ENCODE measurements at places on chromosomes 5 and 9. TPM values are rescaled to one million over a fixed set of nuclear protein-coding genes. Genes with fewer than 3 reads are reported as not detected.

GRCh38 chr9:89154218-89154617, 24.4 kb downstream of the SHC3 start:
- H3K4me1 ChIP-seq: no peaks in the 10 kb centered on the region
- no peaks in the 10 kb centered on the region for H3K36me3 ChIP-seq
- no peaks in the 10 kb centered on the region for H3K27me3 ChIP-seq
- H3K4me3 ChIP-seq: no peak overlapping the region
- no peak for DNase-seq

DNA sequence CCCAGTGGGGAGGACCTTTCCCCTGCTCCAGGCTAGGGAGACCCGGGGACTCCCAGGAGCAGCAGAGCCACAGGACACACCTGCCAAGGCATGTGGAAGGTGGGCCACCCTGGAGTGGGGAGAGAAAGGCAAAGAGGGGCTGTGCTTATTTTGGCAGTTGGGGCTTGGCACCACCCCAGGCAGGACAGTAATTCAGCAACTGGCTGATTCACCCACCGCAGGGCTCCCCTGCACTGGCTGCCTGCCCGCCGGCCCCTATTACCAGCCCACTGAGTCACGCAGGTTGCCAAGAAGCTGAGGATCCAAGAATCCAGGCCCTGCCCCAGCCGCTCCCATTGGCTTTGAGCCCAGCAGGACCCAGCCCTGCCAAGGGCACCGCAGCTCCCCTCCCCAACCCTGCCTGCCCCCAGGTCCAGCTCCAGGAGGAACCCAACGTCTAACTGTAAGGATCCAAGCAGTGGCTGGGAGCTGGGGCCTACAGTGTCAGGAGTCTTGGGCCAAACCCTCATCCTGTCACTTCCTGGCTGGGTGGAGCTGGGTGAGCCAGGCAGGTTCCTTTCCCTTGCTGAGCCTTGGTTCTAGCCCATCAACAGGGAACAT, 14.2 kb upstream of the RALGDS start:
- H3K27ac ChIP-seq: peak overlapping the region; percentile 54
- no peak overlapping the region for H3K4me3 ChIP-seq
- H3K36me3 ChIP-seq: no peaks in the 10 kb centered on the region
- peaks cover 17% of the 10 kb centered on the region for H3K4me1 ChIP-seq

GRCh38 chr9:12859704-12860251, 85.0 kb downstream of the LURAP1L start:
- DNase-seq: no peak
- no peaks in the 10 kb centered on the region for H3K36me3 ChIP-seq
- peaks cover 7% of the 10 kb centered on the region for H3K4me1 ChIP-seq
- no peaks in the 10 kb centered on the region for H3K27me3 ChIP-seq
- H3K27ac ChIP-seq: no peak overlapping the region

GRCh38 chr5:61084658-61085057, 77.6 kb downstream of the SMIM15 start:
- H3K4me1 ChIP-seq: no peaks in the 10 kb centered on the region
- no peaks in the 10 kb centered on the region for H3K36me3 ChIP-seq
- H3K4me3 ChIP-seq: no peak overlapping the region
- H3K27ac ChIP-seq: no peak overlapping the region
- H3K27me3 ChIP-seq: no peaks in the 10 kb centered on the region
- no peak for DNase-seq

Gene SLC1A1
- 0.57 TPM for total RNA-seq

DNA sequence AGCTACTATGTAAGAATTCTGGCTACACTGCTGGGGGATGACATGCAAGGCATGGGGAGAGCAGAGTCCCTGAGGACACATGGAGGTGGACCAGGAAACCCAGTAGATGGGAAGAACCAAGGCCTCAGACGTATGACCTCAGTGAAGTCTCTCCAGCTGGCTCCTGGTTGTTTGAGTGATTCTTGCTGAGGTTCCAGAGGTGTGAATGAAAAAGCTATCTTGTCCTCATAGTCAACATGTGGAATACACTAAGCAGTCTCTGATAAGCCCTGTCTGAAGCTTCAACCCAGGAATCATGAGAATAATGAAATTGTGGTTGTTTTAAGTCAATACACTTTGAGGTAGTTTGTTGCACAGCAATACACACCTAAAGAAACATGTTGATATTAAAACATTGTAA, 78.0 kb downstream of the GABRA6 start:
- H3K4me3 ChIP-seq: no peak overlapping the region
- no peaks in the 10 kb centered on the region for H3K27me3 ChIP-seq
- H3K36me3 ChIP-seq: no peaks in the 10 kb centered on the region
- H3K4me1 ChIP-seq: no peaks in the 10 kb centered on the region
- DNase-seq: no peak

- H3K36me3 ChIP-seq: no peaks in the 10 kb centered on the region
- no peak for DNase-seq
- H3K4me3 ChIP-seq: no peak overlapping the region
- H3K27me3 ChIP-seq: no peaks in the 10 kb centered on the region
These were observed 18.7 kb downstream of the GIN1 start for GRCh38 chr5:103101079-103101750.

DNA sequence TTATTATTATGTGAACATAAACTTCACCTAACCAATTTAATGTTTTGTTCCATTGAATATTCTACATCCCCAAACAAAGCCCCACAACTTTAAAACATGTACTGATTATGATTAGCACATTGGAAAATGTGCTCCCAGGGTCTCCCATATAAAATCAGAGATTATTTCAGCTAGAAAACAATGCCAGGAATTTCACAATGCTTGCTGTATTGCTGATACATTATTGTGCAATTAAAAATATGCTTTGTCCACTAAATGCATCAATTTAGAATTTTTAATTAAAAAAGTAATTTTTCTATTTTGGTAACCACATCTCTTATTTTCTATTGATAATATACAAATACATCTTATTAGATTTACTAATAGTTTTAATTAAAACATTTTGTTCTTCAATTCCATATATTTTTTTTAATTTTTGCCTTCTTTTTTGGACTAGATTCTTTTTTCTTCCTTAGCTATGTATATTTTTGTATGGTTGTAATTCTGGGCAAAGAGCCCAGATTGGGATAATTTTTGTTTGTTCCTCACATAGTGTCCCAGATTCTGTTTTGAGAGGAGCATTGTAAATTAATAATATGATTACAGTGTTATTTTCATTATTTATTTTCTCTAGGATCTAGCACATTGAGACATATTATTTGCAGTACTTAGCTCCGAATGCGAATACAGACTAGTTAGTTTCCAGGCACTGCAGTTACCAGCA, 241.5 kb upstream of the CDH18 start:
- no peak overlapping the region for H3K4me3 ChIP-seq
- H3K4me1 ChIP-seq: no peaks in the 10 kb centered on the region
- no peaks in the 10 kb centered on the region for H3K36me3 ChIP-seq
- DNase-seq: peak; percentile 25

DNA sequence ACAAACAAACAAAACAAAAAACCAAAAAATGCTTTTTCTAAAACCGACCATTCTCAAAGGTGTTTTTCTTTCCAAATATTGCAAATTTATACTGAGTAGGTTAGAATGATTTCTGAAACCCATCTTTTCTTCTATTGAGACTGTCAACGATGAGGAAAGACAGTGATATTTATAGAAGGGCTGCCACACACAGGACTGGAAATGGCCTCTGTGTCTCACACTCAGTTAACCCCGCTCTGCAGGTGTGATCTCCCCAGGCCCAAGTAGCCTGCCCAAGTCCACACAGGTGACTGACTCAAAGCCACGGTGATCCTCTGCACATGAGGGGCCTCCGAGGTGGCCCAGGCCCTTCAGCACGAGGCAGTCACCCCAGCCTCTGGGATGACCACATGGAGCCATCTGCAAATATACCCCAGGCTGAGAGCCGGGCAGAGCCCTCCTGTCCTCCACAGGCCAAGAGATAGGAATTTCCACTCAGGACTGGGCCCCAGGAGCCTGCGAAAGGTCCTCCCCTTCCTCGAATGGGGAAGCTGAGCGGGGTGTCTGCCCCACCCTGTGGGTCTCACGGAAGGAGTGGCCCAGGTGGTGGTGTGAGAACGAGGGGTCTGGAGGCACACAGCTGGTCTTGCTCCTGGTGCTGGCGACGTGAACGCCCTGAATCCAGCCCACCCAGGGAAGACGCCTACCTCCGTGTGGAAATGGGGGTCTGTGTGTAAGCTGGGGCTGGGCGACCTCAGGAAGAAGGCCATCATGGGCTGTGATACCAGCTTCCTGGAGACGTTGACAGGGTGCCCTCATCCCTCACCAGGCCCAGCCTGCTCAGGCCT, 53.0 kb upstream of the PHYKPL start:
- H3K4me3 ChIP-seq: no peak overlapping the region
- no peak for DNase-seq
- no peaks in the 10 kb centered on the region for H3K36me3 ChIP-seq
- H3K27ac ChIP-seq: peak overlapping the region; percentile 79

- H3K27ac ChIP-seq: no peak overlapping the region
- DNase-seq: no peak
- no peak overlapping the region for H3K4me3 ChIP-seq
- peaks cover 4% of the 10 kb centered on the region for H3K4me1 ChIP-seq
These were observed 25.0 kb upstream of the SLC12A7 start for GRCh38 chr5:1136814-1137213.

DNA sequence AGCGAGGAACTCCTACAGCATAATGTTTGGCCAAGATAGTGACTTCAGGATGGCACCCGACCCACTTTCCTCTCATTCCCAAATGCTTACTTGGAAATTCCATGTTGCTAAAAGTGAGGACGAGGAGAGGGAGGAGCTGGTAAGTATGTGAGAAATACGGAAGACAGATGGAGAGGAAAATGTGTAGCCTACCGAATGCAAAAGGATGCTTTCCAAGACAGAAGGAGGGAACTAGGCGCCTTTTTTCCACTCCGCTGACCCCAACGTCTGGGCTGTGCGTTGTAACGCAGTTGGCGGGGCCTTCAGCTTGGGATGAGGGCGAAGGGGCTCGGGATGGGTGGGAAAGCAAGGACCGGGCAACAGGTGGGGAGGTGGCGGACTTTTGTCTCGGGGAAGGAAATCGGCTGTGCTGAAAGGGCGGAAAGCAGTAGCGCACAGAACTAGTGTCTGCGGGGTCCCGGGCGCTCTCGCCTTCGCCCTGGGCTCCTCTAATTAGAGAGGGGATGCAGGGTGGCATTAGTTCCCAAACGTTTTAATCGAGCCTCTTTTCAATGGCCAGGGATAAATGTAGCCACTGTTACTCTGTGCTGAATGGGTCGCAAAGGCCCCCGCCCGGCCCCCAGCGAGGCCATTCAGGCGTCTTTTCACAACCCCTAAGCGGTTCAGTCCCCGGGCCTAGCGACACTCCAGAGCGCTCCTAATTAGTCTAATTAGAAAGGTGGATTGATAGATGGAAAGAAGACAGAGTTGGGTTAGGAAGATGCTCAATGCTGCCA, 12.6 kb downstream of the FOXD1 start:
- H3K27me3 ChIP-seq: peaks cover 99% of the 10 kb centered on the region
- H3K4me1 ChIP-seq: no peaks in the 10 kb centered on the region
- H3K36me3 ChIP-seq: no peaks in the 10 kb centered on the region
- H3K4me3 ChIP-seq: peak overlapping the region; percentile 18

Gene NTRK2
- total RNA-seq: 2.5 TPM

Gene IFNA2
- not detected for total RNA-seq

Gene ANKRD20A1
- total RNA-seq: 0.07 TPM

GRCh38 chr9:116499986-116500871, 186.9 kb upstream of the TRIM32 start:
- H3K27ac ChIP-seq: no peak overlapping the region
- no peaks in the 10 kb centered on the region for H3K4me1 ChIP-seq
- DNase-seq: peak; percentile 81
- no peaks in the 10 kb centered on the region for H3K36me3 ChIP-seq

Gene SH3GL2
- 0.42 TPM for total RNA-seq

GRCh38 chr5:77231471-77232138, 21.1 kb downstream of the PDE8B start:
- DNase-seq: no peak
- H3K4me3 ChIP-seq: no peak overlapping the region
- H3K27me3 ChIP-seq: no peaks in the 10 kb centered on the region

Gene NAIP
- 3.3 TPM for total RNA-seq

Gene SLC6A7
- total RNA-seq: not detected

- H3K27me3 ChIP-seq: no peaks in the 10 kb centered on the region
- DNase-seq: no peak
- no peak overlapping the region for H3K4me3 ChIP-seq
- H3K36me3 ChIP-seq: no peaks in the 10 kb centered on the region
These were observed 20.6 kb upstream of the ANGPTL2 start for GRCh38 chr9:127142931-127143464.

DNA sequence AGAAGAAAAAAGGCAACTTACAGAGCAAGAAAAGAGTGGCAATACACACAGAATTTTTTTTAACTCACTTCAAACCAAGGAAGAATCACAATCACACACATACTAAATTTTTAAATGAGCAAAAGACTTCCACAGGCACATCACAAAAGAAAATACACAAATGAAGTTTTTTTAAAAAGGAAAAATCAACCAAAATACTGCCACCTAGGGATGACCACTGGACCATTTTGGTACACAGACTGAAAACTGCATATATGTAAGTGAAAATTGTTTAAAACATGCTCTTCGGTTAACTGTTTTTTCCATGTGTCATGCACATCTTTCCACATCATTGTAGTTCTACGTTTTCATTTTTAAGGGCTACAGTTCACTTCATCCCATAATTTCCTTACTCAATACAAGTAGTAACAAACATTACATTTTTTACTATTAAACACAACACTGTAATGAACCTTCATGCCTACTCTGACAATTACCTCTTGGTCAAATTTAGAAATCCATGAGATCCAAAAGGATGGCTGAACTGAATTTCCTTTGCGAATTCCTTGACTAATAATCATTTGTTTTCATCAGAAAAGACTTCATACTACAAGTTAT, 79.0 kb downstream of the FBXW11 start:
- H3K4me3 ChIP-seq: no peak overlapping the region
- H3K27me3 ChIP-seq: no peaks in the 10 kb centered on the region
- H3K27ac ChIP-seq: no peak overlapping the region
- DNase-seq: peak; percentile 17
- no peaks in the 10 kb centered on the region for H3K4me1 ChIP-seq
- H3K36me3 ChIP-seq: no peaks in the 10 kb centered on the region

DNA sequence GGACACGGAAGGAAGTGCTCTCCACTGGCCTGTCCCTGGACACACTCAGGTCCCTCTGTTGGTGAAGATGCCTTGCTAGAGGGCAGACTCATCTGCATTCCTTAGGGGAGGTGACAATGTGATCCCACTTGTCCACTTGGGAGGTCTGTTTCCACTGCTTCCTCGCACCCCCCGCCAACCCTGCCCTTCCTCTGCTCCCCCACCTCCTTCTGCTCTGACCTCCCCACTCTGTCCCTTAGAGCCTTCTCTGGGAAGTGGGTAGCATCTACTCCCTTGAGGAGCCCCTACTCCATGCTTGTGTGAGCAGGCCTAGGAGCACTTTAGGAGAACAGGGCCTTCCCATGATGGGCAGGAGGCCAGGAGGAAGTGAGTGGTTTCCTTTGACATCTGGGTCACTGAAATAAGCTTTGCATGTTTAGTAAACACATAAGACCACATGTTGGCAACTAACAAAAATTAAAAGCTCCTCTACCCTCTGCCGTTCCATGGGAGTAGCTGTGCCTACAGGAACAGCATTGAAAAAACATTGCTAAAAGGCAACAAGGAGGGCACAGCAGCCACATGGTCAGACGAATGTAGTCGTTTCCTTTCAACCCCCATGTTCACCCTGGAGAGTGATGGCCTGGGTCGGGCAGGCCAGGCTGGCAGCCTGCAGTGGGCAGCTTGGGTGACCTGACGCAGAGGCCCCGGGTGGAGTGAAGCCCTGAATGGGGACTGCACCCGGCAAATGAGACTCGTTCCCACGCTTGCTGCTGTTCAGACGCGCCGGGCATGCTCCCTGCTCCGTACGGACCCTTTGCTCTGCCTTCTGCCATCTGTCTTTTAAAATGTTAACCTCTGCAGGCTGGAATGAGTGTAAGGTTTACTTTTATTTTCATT, 634.0 kb downstream of the IRX1 start:
- no peaks in the 10 kb centered on the region for H3K4me1 ChIP-seq
- H3K36me3 ChIP-seq: no peaks in the 10 kb centered on the region
- no peak overlapping the region for H3K4me3 ChIP-seq
- DNase-seq: no peak
- no peak overlapping the region for H3K27ac ChIP-seq

Data from cardiac muscle cell (in vitro differentiated cells and primary cell).